ENCODE measurements at places on chromosomes 3 and 15. TPM values are rescaled to one million over a fixed set of nuclear protein-coding genes. Genes with fewer than 3 reads are reported as not detected.

PARP15 gene
- total RNA-seq, result 5.1 TPM

- no peak for DNase-seq
Observed at GRCh38 chr15:96358821-96359615, 28.5 kb downstream of the NR2F2 start.

DNA sequence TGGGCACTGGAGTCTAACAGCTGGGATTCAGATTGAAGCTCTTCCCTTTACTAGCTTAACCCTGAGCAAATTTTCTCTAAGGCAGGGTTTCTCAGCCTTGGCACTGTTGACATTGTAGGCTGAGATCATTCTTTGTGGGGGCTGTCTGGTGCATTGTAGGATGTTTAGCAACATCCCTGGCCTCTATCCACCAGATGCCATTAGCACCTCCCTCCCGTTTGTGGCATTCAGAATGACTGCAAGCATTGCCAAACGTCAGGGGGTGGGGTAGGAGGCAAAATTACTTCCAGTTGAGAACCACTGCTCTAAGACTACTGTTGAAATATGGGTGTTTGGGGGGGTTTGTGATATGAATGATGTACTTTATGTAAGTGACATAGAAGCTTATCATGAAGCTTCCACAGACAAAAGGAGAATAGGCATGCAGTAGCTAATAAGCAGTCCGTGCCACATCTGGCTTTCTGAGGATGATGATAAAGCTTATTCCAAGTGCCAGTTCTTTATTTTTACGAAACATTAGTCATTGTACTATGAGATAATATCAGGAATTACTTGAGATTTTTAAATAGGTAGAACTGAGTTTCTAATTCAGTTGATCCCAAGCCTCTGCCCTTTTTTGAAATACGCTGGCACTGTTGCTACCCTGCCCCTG lies 39.3 kb downstream of the NKIRAS1 start:
- no peak for DNase-seq

DNA sequence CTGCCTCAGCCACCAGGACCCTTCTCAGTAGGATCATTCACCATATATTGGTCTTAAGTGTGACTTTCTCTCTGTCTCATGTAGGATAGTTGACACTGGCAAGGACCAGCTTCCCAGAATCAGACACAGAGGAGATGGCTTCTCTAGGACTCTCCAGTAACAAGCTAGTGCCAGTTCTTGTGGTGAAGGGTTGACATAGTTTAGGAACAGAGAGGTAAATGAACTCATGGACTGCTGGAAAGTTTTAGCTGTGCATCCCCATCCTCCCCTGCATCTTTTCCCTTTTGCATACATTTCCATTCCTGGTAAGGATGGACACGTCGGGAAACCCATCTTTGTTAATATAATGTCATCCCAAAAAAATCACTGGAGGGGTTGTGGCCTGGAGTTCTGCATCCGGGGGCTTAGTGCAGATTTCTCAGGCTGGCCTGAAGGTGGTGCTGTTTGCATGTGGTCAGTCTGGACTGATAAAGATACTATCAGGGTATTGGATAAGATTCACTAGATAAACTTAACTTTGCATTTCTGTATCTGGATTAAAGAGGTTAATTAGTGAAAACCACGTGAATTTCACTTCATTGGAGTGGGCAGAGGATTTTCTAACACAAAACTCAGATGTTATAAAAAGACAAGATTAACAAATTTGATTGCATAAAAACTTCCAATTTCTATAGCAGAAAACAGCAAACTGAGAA lies 110.8 kb downstream of the TBC1D2B start:
- DNase-seq, result peak; percentile 76

- DNase-seq, result no peak
Observed at GRCh38 chr15:85031944-85032558, 50.4 kb downstream of the PDE8A start.

- no peak for DNase-seq
Observed at GRCh38 chr3:106566277-106566676, 697.5 kb upstream of the CBLB start.

GRCh38 chr15:66294157-66294931 lies 976 bp downstream of the DIS3L start:
- DNase-seq, result peak; percentile 33

Measured in activated naive CD4-positive, alpha-beta T cell treated with anti-CD3 and anti-CD28 coated beads for 36 hours (primary cell).